ENCODE measurements at places on chromosomes 3 and 15.
A peak's percentile ranks its signal among the peaks of the same experiment; 100 is the strongest.

GRCh38 chr15:85810075-85810474 is 15.3 kb upstream of the KLHL25 start:
- no peak for DNase-seq

DNA sequence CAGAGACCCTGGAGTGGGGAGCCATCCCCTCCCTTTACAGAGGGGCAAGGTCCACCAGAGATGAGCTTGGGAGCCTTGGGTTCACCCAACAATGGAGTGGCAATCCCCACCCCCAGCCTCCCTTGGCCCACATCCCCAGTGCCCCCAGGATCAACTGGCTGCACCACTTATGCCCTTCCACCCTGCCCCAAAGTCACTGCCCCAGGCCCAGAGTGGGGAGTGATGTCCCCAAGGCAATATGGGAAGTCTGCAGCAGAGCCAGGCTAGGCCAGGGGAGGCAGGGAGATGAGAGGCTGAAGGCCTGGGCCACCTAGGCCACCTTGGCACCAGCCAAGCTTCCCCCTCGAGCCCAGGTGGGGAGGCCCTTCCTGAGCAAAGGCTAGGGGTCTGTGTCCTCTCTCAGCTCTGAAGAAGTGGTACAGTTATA is 145.5 kb downstream of the SMAD6 start:
- DNase-seq: no peak

DNA sequence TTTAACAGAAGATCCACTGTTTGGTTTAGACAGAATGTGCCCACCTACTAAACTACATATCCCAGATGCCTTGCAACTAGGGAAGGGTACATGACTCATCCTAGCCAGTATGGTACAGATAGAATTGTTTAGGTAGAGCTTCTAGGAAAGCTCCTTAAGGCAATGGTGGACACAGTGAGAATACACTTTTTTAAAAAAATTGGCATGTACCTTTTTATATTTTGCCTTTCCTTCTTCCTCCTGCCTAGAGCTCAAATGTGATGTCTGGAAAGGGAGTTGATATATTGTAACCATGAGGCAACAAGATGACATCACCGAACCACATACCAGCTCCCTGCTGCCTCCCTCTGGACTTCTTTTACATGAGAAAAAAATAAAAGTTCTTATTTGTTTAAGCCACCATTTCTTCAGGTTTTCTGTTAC is 14.4 kb upstream of the C3orf80 start:
- DNase-seq: no peak

DNA sequence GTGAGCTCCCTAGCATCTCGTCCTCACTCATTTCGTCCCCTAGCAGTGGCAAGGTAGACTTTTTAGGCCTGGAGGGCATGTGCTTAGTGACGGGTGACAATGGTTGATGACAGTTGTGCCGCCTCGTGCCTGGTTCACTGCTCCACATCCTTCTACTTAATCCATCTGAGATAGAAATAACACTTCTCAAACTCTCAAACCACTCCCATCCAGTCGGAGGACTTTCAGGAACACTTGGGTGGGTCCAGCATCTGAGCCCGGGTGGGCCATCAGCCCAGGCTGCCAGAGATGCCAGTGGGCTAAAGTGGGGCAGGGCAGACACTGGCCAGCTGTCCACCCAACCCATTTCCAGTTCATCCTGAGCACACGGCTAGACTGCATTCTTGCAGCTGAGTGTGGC is 79.7 kb upstream of the SMAD3 start:
- DNase-seq: no peak

DNA sequence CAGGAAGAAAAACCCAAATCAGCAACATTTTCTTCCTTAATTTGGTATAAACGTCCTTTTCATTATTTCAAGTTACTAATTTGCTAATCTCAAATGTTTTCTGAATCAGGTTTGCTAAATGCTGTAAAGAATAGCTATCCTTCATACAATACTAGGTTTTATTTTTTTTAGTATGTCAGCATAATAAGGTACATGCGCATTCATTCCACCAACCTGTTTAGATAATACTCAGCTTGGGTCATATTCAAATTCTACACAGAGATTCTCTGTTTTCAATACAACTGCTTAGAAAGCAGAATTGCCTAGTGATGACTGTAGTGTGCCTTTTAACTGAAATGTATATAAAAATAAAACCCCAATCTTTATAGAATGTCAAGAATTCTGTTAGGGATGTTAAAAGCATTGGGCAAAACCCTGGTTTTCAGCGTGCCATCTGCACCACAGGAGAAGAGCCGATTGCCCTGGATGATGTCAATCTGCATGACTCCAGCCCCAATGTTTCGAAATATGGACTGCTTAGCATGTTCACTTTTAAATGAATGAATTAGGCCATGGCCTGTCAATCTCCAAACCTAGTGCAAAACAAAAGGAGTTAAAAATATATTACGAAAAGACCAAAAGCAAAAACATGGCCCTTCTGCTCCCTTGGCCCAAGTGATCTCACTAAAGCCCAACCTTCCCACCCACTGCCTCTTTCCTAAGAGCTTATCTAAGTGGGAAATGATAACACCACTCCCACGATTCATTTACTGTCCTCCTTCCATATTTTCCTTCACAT is 107.4 kb downstream of the GLDN start:
- DNase-seq: no peak

DNA sequence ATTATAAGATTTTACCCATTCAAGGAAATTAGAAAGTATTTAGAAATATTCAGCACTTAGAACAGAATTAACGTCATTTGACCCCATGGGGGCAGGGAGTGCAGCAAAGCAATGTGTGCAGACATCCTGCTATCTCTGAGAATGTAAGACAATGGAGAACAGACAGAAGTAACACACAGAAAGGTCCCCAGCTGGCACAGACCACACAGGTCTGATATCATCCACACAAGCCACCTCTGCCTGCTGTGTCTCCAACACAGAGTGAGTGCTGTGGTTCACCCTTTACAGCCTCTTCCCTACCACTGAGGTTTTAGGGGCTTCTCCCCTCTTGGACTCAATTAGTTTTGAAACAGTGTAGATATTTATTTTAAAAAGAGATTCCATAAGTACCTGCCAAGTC is 16.1 kb downstream of the TXNRD3 start:
- no peak for DNase-seq

- DNase-seq: no peak
Observed at GRCh38 chr3:113629584-113630421, 66.6 kb downstream of the USF3 start.

DNA sequence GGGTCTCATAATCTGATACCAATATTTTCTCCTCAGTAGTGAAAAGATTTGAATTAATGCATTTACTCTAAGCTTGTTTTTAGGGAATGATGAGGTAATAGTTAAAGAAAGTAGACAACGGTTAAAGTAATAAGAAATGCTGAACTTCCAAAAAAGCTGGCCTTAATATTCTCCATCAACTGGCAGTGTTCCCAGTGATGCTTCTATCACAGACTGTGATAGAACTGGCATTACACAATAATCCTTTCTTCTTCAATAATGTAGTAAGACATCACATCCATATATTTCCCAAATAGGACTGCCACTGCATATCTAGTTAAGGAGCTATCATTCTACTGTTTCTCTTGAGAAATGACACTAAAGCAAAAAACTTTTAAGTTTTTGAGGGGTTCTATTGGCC is 188.7 kb downstream of the IL5RA start:
- DNase-seq: no peak

DNA sequence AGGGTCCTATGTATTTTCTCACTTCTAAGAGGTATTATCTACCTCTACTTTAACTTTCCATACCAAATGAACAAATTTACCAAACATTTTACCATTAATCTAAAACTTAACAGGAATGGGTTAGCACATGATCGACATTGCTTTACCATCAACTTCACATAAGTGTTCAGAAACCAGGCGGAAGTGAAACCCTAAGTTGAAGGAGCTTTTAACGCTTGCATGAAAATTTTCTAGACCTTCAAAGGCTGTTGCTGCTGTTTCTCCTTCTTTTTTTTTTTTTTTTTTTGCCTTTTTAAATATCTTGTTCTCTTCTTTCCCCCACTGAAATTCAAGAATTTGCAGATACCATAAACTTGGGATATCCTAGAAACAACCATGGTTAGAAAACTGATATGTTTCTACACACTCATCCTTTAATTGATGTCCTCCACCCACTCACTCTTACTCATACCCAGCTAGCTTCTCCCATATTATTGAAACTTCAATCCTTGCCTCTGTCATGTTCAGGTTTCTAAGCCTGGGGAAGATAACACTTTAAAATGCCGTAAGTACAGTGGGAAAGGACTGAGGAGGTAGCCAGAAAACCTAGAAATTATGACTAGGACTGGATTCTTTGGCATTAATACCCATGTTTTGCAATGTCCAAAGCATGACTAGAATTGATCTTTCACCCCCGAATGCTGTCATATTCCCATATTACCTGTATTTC is 24.7 kb downstream of the MYO5A start:
- DNase-seq: no peak

GRCh38 chr3:112804021-112804420 is 42.6 kb downstream of the CD200R1L start:
- no peak for DNase-seq

DNA sequence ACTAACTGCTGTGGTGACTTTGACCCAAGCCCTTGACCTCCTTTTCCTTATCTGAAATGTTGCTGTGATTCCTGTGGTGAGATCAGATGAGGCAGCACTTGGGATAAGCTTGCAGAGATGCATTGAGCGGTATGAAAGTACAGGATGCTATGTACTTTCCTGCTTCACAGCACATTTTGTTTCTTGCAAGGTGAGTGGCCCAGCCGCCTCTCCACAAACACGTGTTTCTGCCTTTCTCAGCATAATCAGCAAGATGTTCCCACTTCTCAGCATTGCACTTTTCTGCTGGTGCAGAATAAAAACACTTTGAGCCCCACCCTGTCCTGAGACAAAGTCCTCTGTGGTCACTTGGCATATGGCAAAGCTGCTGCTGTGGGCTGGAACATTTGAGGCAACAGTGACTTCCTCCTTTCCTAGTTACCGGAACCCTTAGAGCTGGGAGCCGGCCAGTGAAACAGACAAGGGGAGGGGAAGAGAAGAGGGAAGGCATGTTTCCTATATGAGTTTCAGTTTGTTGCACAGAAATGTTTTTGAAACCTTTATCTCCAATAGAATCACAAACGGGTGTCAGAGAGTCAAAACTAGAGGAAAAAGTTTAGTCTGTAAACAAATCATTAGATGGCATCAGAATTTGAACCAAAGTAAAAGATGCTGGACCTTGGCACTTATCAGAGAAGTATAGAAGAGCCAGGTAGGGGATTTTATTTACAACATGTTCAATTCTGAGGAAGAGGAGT is 5.0 kb downstream of the NUDT16 start:
- peak; percentile 15 for DNase-seq

DNA sequence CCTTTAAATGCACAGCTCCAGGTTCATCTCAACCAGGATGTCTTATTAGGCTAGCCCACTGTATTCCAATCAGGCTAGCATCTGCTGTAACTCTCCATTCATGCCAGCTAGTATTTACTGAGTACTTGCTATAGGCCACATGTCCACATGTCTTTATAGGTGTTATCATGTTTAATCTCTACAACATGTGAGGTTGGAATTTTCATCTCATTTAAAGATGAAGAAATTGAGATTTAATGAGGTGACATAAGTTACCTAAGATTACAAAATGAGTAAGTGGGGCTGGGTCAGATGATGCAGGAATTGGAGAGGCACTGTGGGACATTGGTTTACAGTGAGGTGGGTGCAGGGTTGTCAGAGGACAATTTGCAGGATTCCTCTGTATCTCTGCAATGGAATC is 2.9 kb downstream of the IFT122 start:
- no peak for DNase-seq

DNA sequence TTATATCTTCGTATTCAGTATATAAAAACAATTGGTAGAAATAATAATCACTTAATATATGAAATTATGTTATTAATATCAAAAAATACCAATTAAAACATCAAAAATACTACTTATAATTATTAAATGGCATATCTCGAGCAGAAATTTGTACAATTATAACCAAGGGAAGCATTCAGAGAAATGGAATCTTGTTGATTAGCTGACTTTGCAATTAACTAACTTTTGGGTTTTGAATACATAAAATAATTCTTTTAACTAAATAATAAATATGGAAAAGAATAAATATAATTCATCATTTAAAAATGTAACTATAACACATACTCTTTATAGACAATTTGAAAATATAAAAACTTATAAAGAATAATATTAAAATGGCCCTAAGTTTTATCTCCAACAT is 160.2 kb upstream of the LRRN1 start:
- no peak for DNase-seq

DNA sequence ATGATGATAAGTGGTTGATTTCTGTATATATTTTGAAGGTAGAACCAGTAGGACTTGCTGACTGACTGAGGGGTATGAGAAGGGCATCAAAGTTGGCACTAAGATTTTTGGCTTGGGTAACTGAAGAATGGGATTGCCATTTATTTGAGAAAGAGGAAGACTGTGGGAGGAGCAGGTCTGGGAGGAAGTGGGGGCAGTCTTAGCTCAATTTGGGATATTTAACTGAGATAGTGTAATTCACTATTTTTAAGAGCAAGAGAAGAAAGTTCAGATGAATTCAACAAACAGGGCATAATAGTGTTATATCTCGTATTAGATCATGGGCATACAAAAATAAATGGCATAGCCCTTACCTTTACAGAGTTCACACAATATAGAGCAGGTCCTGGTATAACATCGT is 1.7 kb downstream of the BUB1B start:
- DNase-seq: no peak

DNA sequence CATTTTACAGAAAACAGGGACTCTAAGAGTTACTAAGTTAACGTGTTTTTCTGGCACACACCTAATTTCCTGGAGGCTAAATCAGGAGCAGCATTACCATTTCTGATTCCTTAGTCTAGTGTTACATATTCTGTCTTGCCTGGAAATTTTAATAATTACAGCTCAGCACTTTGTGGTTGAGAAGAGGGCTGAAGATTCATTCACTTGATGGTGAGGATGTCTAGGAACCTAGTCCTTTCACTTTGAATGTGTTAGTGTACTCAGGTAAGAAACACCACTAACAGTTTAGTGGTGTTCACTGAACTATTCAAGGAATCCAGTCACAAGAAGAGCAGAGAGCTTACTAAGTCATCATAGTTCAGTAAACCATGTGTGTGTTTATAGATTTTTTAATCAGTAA is 102.8 kb downstream of the STT3B start:
- no peak for DNase-seq

DNA sequence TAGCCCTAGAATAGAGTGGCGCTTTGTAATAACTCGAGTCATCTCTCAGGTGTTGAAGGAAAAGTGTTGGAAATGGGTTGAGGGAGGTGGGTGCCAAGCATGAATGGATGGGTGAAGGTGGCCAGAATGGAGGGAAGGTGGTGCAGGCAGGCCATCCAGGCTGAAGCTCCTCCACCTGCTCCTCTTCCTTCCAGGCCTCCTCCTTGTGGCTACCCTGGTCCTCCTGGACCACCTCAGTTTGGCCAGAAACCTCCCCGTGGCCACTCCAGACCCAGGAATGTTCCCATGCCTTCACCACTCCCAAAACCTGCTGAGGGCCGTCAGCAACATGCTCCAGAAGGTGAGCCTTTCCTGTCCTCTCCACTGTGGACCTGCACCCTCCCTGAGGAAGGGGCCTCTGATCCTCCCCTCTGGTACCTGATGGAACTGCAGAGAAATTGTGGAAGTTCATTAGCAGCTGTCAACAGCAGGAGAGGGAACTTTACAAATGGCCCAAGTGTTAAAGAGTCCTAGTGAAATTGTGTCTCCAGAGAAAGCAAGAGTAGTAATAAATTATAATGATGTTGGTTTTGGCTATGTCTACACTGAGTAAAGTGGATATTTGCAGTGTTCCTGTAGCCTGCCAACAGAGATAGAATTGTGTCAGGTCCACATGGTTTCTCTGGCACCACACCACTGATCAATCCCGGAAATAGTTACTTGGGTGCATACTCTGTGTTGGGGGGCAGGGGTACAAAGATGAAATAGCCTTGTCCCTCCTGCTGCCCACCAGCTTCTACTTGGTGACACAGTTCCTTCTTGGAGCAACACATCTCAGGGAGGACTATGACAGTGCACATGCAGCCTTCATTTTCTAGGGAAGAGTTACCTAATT is 1.6 kb downstream of the IL12A start:
- no peak for DNase-seq

Measured in activated CD4-positive, alpha-beta T cell treated with anti-CD3 and anti-CD28 coated beads, Interleukin-2, amount 50 U/mL, for 48 hours (primary cell).